ENCODE measurements at places on chromosomes 11 and 22.

- no peak for DNase-seq
Observed at GRCh38 chr22:26471522-26471921, 12.1 kb downstream of the HPS4 start.

- no peak for DNase-seq
Observed at GRCh38 chr11:8067929-8068575, 13.0 kb upstream of the TUB start.

GRCh38 chr22:41446057-41446501, 522 bp downstream of the TOB2 start:
- DNase-seq = no peak

GRCh38 chr11:7900686-7901085, 30.4 kb downstream of the OR10A6 start:
- no peak for DNase-seq

- no peak for DNase-seq
Observed at GRCh38 chr11:134746609-134747008, 334.6 kb upstream of the B3GAT1 start.

GRCh38 chr22:50151571-50152537, 18.7 kb upstream of the PANX2 start:
- no peak for DNase-seq

GRCh38 chr11:8772571-8773519, 90.3 kb downstream of the RPL27A start:
- no peak for DNase-seq

GRCh38 chr11:67583247-67584204, at the start of gene GSTP1:
GSTP1 (plus strand) TSS chr11:67583812; CDS start chr11:67583844, 32 bp downstream.
- DNase-seq = peak; percentile 60
